ENCODE measurements at places on chromosomes 5 and 9.

GRCh38 chr5:118557251-118557661 lies 431.1 kb downstream of the DTWD2 start:
- DNase-seq, result no peak

GRCh38 chr5:54722846-54723433 lies 205.4 kb downstream of the SNX18 start:
- DNase-seq, result no peak

DNA sequence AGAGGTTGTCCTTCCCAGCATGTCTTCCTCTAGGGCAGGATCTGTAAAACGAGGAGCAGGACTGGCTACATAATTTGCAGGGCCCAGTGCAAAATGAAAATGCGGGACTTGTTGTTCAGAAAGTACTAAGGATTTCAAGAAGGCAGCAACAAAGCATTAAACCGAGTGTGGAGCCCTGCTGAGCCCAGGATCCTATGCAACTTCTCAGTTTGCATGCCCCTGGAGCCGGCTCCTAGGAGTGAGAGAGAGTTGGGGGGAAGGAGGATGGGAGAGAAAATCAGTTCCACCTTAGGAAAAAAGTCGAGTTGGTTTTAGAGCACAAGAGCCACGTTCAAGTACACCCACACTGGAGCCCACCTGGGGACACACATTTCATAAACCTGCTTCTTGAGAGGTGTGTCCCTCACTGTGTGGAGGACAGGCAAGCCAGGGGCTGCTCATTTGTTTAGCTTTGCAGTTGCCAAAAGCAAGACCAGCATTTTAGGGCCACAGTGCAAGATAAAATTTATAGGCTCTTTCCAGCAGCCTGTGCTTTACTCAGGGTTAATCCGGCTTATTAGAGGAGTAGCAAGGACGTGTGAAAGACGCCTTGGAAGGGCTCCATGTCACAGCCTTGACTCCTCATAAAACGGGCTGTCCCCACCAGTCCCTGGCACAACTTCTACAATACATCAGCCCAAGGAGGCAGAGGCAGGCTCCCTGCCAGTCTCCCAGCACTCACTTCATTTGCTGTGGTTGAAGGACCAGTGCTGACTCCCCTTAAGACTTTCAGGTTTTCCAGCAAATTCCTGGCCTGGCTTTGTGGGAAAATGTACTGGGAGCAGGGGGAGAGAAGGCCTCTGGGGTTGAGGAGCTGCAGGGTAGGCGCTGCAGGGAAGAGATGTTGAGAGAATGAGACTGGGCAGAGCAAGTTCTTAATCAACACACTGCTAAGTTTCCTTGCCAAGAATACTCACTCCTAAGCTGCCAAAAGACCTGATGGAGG lies 159.7 kb upstream of the SEMA6A start:
- no peak for DNase-seq

GRCh38 chr5:140301136-140301535 lies 1.8 kb downstream of the PFDN1 start:
- DNase-seq, result no peak

- peak; percentile 15 for DNase-seq
Observed at GRCh38 chr9:68705531-68706362, 707 bp downstream of the PIP5K1B start.

- DNase-seq, result no peak
Observed at GRCh38 chr9:129675620-129676019, 10.2 kb downstream of the PRRX2 start.

Measured in Calu3 (cell line).